Stimulated activated CD8-positive, alpha-beta memory T cell treated with anti-CD3 and anti-CD28 coated beads, Interleukin-4, amount 100 ng/mL, for 1 hour (primary cell): ENCODE measurements at places on chromosomes 16 and 17.

DNA sequence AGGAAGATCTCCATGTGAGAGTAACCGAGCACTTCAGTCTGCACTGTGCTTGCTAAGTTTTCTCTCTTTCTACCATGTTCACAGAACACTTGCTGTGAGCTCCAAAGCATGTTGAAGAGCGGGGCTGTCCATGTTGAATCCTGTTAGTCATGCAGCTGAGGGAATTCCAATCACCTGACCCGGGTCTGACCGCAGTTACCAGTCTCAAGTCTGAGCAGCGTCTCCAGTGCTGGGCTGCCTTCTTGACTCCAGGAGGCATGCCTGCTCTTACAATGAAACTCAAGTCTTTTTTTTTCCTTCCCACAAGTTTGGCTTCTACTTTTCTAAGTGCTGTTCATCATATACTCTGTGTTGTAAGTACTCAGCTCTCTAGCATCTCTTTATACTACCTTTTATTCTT lies 44.3 kb downstream of the HOXB1 start:
- DNase-seq: no peak

DNA sequence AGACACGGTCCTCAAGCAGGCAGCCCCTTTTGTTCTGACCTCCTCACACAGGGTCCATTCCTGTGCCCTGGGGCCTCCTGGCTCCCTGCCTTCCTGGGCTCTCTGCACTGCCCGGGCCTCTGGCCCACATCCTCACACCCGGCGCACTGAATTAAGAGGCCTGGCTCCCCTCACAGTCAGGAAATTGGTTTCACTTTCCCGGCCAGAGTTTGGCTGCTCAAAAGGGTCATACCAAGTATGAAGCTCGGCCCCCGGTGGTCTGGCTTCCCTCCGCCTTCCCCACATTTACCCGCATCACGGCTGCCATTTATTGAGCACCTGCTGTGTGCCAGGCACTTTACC lies 220.0 kb downstream of the NTN1 start:
- no peak for DNase-seq

DNA sequence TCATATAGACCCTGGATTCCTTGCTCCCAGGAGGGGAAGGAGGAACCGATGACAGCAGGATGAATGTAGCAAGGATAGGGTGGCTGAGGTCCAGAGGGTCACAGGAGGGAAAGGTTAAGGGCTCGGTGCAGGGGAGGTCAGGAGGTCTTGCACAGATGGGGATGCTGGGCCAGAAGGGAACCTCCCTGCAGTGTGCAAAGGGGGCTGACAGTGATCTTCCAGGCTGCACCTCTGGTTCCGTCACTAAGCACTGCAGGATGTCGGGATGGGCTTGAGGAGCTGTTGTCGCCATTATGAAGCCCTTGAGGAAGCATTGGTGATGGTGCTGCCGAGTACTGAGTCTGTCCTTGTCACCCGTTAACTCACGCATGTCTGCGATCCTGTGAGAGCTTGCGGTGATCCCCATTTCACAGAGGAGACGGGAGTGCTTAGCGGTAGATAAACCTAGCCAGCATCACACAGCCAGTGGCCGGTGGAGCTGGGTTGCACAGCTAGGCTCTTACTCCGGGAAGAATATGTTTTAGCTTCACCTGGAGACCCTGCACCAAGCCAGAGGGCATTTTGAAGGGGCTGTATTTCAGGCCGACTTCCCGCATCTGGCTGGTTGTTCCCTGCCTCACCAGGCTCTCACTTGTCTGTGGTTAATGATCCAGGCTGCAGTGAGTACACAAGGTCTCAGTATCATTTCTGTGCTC lies 120.4 kb downstream of the SNX29 start:
- DNase-seq: no peak

- DNase-seq: no peak
These were observed 227.9 kb downstream of the MAF start for GRCh38 chr16:79372503-79373184.

DNA sequence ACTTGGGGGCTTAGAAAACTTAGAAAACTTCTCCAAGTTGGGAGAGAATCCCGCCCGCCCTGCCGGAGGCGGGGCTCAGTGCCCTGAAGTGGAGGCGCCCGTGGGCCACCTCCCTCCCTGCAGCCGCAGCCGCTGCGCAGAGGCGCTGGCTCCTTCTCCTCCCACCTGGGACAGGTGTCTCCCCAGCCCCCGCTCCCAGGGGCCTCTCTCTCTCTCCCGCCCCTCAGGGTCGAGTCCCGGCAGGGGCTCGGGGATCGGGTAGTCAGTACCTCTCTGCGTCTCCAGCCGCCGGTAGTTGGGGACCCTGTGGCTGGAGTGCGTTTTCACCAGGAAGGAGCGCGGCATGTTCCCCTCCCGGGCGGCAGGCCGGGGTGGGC lies 257 bp downstream of the SNAI3 start:
- no peak for DNase-seq

- DNase-seq: no peak
These were observed 53.0 kb downstream of the LDHD start for GRCh38 chr16:75063549-75064088.

DNA sequence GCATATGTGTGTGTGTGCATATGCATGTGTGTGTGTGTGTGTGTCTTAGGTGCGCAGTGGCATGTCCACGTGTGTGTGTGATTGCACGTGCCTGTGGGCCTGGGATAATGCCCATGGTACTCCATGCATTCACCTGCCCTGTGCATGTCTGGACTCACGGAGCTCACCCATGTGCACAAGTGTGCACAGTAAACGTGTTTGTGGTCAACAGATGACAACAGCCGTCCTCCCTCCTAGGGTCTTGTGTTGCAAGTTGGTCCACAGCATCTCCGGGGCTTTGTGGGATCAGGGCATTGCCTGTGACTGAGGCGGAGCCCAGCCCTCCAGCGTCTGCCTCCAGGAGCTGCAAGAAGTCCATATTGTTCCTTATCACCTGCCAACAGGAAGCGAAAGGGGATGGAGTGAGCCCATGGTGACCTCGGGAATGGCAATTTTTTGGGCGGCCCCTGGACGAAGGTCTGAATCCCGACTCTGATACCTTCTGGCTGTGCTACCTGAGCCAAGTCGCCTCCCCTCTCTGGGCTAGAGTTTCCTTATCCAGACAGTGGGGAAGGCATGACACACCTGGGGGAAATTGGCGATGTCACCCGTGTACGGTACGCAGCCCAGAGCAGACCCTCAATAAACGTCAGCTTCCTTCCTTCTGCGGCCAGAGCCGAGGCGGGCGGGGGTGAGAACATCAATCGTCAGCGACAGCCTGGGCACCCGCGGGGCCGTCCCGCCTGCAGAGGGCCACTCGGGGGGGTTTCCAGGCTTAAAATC lies 47.6 kb downstream of the IL21R start:
- DNase-seq: peak; percentile 60

GRCh38 chr16:84003038-84003437 lies 35.0 kb downstream of the NECAB2 start:
- DNase-seq: no peak

- no peak for DNase-seq
These were observed 143.7 kb upstream of the CDH5 start for GRCh38 chr16:66222756-66223155.

- no peak for DNase-seq
These were observed 44.3 kb upstream of the ENPP7 start for GRCh38 chr17:79686476-79686875.

GRCh38 chr17:48259694-48260291 lies 152.2 kb downstream of the SNX11 start:
- no peak for DNase-seq

GRCh38 chr16:2497116-2497630 lies 16.6 kb upstream of the ATP6V0C start:
- no peak for DNase-seq

- no peak for DNase-seq
These were observed 9.5 kb downstream of the IGSF6 start for GRCh38 chr16:21642861-21643260.

GRCh38 chr17:54891176-54891821 lies 9.4 kb upstream of the TOM1L1 start:
- no peak for DNase-seq

DNA sequence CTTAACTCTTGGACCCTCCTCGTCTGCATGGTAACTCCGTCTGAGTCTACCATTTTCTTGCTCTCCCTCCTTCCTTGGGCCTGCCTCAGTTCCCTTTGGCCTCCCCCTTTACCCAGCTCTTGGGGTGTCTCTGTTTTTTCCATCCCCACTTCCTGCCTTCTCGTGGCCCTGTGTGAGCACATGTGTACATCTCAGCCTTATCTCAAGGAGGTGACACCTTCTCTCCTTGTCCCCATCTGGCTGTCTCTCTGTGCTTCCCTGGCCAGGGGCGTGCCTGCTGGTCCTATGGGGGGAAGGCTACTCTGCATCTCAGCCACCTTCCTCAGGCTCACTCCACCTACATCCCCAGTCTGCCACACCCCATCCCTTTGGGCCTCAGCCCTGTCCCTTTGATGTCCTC lies 6.6 kb downstream of the CTF1 start:
- DNase-seq: no peak

DNA sequence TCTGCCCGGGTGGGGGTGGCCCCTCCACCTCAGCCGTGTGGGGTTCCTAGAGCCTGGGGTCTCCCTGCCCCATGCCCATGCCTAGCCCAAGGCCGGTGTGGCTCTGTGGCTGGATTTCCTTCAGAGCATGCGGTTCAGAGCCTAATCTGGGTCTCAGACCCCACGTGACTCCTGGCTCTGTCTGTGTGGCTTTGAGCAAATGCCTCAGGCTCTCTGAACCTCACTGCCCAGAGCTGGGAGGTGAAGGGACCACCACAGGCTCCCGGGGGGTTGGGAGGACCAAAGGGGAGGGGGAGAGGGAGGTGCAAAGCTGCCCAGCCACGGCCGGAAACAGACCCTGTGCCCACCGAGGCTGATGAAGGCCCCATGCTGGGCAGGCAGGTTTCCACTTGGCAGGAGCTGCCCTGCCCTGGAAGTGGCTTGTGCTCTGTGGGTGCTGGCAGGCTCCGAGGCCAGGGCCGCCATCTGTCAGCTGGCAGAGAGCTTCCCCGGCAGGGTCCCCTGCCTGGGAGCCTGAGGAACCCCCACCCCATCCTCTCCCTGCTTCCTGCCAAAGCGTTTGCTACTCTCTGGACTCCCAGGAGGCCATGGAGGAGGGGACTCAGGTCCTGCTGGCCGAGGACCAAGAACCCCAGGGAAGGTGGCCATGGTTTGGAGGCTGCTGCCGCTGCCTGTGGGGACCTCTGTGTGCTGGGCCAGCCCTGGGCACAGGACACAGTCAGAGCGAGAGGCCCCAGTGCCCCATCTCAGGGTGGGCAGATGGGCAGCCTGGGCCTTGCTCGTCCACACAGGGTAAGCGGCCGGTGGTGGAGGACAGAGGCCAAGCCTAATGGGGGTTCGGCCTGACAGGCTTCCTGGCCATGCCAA lies 4.0 kb downstream of the CDH15 start:
- DNase-seq: no peak

- DNase-seq: no peak
These were observed 9.8 kb upstream of the CD300E start for GRCh38 chr17:74633326-74633725.

DNA sequence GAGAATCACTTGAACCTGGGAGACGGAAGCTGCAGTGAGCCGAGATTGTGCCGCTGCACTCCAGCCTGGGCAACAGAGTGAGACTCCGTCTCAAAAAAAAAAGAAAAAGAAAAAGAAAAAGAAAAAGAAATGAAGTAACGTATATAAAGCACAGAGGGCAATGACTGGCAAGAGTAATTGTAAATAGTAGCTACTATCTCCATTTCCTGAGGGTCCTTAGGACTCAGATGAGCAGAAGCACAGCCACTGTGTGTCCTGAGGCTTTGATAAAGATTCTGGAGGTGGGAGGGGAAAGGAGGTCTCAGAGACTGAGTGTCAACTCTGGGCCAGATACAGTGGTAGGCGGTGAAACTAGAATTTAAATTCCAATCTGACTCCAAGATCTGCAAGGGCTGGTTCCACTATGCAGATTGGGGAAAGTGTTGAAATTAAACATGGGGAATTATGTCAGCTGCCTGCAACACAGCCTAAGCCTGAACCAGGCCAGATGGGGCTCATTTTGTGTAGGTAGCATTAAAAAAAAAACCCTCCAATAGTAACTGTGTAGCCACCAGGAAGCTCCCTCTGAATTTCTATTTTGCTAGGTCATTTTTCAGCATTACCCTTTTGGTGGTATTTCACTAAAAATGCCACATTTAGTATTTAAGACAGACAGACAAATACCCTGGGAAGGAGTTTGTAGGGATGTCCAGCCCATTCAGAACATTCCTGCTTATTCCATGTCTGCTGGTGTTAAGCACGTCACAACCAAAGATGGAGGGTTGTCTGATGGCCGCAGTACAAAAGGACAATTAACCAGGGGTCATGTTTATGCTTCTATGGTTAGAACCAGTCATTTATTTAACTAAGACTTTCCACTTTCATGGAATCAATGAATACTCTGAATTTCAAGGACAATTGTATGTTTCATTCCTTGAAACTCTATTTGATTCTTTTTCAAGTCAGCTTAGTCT lies 46.1 kb downstream of the TBX4 start:
- DNase-seq: no peak

GRCh38 chr17:74610108-74610507 lies 13.4 kb downstream of the CD300E start:
- no peak for DNase-seq

- DNase-seq: no peak
These were observed 6.3 kb upstream of the GPRC5B start for GRCh38 chr16:19890901-19891300.

GRCh38 chr17:79794659-79795511 lies 2.0 kb downstream of the CBX8 start:
- DNase-seq: no peak

DNA sequence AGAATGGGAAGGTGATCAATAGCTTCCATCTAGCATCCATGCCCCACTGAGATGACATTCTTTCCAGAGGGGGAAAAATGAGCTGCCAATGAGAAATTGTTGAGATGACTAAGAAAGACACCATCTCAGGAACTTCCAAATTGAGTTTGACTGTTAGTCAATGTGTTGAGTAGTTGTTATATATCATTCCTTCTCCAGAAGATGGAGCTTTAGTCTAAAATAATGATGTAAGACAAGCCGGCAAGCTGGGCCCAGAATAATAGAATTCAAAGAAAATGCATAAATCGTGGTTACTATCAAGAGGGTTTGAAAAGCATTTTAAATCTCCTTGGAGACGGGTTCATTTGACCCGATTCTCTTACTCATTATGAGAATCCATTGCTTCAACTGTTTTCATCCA lies 71.0 kb upstream of the ATF7IP2 start:
- no peak for DNase-seq

GRCh38 chr17:18027280-18027679 lies 11.7 kb downstream of the ATPAF2 start:
- DNase-seq: no peak

DNA sequence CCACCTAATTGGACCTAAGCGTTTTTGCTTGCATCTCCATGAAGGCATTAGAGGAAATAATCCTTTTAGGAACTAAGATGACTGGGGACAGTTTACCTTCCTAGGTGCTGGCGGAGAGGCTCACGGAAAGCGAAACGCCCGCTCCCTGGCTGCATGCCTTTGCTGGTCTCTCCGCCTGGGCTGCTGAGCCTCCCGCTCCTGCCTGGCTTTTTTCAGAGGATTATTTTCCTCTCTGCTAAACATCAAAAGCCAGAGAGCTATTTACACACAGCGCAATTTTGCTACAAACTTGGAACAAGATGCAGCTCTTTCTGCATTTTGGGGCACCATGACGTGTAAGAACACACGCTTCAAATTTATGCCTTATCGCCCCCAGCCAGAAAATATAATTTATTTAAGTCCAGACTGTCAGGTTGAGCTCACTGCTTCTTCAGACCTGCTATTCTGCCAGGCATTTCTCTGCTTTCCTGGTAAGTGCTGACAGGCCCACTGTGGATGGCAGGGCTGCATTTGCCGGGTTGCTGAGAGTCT lies 124.4 kb downstream of the SPACA3 start:
- no peak for DNase-seq

- DNase-seq: no peak
These were observed 140.0 kb downstream of the SNX11 start for GRCh38 chr17:48247603-48248002.
